Stimulated activated CD8-positive, alpha-beta memory T cell treated with anti-CD3 and anti-CD28 coated beads, Interleukin-15, amount 100 ng/mL, for 1 hour (primary cell): ENCODE measurements at places on chromosomes 12 and 14.

DNA sequence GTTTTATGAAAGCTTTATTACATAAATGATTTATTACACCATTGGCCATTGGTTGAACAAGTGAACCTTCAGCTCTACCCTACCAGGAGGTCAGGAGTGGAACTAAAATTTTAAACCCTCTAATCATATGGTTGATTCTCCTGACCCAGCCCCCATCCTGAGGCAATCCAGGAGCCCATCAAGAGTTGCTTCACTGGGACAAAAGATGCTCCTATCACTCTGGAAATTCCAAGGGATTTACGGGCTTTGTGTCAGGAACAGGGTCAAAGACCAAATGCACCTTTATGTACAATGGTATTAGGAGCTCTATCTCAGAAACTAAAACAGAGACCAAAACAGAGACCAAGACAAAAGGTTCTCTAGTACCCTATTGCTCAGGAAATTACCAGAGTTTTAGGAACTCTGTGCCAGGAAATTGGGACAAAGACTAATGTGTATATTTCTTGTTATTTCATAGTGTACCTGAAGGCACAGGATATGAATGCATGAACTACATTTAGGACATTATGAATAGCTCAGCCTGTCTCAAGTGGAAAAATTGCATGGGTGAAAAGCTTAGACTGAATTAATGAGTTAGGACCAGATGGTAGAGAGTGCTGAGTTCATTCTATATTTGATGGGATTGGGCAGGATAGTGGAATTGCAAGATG is 171.7 kb upstream of the FLRT2 start:
- DNase-seq, result no peak

DNA sequence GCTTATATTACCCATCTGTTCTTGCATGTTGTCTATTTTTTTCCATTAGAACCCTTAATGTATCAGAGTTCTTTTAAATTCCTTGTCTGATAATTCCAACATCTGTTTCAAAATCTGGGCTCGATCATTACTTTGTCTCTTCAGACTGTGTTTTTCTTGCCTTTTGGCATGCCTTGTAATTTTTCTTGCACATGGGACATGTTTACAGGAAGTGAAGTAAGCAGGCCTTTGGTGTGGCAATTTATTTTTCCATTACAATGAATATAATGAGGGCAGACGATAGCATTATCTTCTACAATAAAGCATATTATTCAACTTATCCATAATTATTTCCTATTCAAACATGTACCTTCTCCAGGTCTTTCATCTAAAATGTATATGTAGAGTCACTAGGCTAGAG is 48.3 kb downstream of the STXBP6 start:
- DNase-seq, result no peak

- no peak for DNase-seq
These were observed 136.7 kb downstream of the ZNF664 start for GRCh38 chr12:124109760-124110159.

DNA sequence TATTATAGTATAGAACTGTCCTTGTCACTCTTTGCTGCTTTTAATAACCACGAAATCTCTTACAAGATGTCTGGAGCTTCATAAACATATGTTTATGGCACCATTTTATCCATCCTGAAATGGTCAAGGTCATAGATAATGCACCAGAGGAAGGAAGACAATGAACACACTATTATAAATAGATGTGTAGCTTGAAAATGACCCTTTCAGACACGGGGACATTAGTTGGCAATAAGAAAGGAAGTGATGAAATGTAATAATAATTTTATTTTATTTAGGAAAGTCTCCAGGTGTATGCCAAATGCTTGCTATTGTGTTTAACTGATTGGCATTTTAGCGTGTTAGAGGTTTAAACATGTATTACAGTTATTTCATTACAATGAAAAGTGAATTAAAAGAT is 36.8 kb upstream of the SLC38A2 start:
- DNase-seq, result no peak

GRCh38 chr12:81128930-81129554 is 51.2 kb downstream of the ACSS3 start:
- no peak for DNase-seq

GRCh38 chr14:73477618-73478266 is 13.0 kb upstream of the RIOX1 start:
- DNase-seq, result no peak
